ENCODE measurements at places on chromosomes 5 and 9. TPM values are rescaled to one million over a fixed set of nuclear protein-coding genes. Genes with fewer than 3 reads are reported as not detected.

The IL9 gene
- total RNA-seq, result not detected

The UGT3A2 gene
- total RNA-seq, result not detected

The CTSV gene
- total RNA-seq, result 0.82 TPM

The TNFSF15 gene
- total RNA-seq, result 0.26 TPM

The EIF4EBP3 gene
- 1.4 TPM for total RNA-seq

The RNF145 gene
- 31.0 TPM for total RNA-seq

The CCDC171 gene
- 1.3 TPM for total RNA-seq

The PRRX2 gene
- 14.3 TPM for total RNA-seq

The DRD1 gene
- total RNA-seq, result not detected

The NIM1K gene
- total RNA-seq, result 0.70 TPM

The ADRA1B gene
- total RNA-seq, result 10.6 TPM

The NUTM2F gene
- not detected for total RNA-seq

The CHSY3 gene
- total RNA-seq, result 12.7 TPM

The TICAM2 gene
- total RNA-seq, result 1.6 TPM

The F2R gene
- total RNA-seq, result 64.1 TPM

The SEMA5A gene
- total RNA-seq, result 5.3 TPM

The CDC20B gene
- not detected for total RNA-seq

The ATP6V1G1 gene
- total RNA-seq, result 108 TPM

The C5orf34 gene
- total RNA-seq, result 0.58 TPM

The GPRIN1 gene
- 1.9 TPM for total RNA-seq

The TLR4 gene
- 2.6 TPM for total RNA-seq

The NXNL2 gene
- total RNA-seq, result 1.1 TPM

The PFN3 gene
- total RNA-seq, result not detected

The CENPK gene
- 1.3 TPM for total RNA-seq

The SLC34A1 gene
- not detected for total RNA-seq

The PHYHD1 gene
- 18.6 TPM for total RNA-seq

The GABRA1 gene
- not detected for total RNA-seq

The KCNIP1 gene
- 1.0 TPM for total RNA-seq

The CATSPER3 gene
- not detected for total RNA-seq

The APBA1 gene
- 11.3 TPM for total RNA-seq
